Activated naive CD8-positive, alpha-beta T cell treated with anti-CD3 and anti-CD28 coated beads, Interleukin-2, amount 50 U/mL, for 24 hours (primary cell): ENCODE measurements at places on chromosomes 7 and 10.

DNA sequence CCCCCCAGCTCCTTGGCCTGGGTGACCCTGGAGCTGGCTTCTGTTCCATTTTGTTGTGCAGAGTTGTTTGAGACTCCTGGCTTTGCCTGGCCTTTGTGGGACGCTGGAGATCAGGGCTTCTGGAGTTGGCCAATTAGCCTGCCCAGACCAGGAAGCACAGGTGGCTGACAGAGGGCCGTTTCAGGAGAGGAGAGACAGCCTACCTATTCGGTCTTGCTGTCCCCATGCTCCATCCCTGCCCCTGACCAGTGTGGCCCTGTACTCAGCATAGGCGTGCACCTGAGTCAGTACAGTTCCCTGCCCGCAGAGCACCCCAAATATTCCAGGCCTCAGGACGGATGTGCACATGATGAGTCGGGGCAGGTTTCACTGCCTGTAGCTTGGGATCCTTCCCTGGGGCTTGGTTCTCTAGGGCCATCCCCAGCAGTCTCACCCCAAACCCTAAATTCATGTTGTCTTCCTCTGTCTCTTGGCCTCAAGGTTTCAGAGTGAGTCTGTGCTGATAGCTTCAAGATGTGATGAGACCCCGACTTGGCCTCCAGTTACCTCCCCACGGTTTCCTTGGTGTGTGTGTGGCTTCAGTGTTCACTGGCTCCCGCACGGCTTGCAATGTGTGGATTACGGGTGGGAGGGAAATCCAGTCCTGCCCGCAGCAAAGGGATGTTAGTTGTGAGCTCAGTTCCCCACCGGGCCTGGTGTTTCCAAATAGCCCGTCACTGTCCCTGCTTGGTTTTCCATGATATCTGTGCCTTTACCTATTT, 44.7 kb downstream of the HTRA1 start:
- no peak for DNase-seq

- DNase-seq, result no peak
These were observed 18.7 kb downstream of the PRSS2 start for GRCh38 chr7:142789441-142789840.

DNA sequence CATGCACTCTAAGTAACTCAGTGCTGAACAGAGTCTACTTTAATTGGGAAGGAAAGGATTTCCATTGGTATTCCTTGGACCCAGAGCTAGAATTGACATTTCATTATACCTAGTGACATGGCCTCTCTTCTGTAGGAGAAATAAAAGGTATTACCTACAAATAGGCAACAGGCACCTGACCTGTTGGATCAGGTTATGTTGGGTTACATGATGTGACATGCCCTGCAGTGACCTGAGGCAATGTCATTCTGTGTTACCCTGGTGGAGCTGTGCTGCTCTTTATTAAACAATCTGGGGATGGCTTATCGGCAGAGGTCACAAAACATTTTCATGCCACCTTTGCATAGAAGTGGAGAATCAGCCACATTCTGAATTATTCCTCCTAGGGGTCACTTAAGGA, 427.7 kb downstream of the MDFIC start:
- no peak for DNase-seq

DNA sequence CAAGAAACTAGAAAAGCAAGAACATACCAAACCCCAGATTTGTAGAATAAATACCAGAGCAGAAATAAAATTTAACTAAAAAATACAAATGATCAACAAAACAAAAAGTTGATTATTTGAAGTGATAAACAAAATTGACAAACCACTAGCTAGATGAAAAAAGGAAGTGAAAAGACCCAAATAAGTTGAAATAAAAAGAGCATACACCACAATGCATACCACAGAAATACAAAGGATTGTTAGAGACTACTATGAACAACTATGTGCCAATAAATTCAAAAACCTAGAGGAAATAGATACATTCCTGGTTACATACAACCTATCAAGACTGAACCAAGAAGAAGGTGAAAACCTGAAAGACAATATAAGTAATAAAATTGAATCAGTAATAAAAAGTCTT, 333.4 kb downstream of the SH2D4B start:
- DNase-seq, result no peak

DNA sequence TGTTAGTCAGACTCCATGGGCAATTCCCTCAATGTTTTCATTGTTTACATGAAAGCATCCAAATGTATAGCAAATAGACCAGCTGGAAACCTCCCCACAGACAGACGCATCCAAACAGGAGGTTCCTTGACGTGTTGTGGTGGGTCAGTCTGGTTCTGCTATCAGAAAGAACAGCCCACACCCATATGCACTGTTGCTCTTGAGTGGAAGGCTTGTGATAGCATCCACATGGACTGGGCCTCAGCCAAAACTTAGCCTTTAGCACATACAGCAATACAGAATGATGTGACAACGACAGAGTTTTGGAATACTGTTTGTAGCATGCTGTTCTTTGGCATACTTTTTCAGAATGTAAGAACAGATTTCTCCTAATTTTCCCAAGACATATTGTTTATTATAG, 299.2 kb upstream of the ETV1 start:
- no peak for DNase-seq

DNA sequence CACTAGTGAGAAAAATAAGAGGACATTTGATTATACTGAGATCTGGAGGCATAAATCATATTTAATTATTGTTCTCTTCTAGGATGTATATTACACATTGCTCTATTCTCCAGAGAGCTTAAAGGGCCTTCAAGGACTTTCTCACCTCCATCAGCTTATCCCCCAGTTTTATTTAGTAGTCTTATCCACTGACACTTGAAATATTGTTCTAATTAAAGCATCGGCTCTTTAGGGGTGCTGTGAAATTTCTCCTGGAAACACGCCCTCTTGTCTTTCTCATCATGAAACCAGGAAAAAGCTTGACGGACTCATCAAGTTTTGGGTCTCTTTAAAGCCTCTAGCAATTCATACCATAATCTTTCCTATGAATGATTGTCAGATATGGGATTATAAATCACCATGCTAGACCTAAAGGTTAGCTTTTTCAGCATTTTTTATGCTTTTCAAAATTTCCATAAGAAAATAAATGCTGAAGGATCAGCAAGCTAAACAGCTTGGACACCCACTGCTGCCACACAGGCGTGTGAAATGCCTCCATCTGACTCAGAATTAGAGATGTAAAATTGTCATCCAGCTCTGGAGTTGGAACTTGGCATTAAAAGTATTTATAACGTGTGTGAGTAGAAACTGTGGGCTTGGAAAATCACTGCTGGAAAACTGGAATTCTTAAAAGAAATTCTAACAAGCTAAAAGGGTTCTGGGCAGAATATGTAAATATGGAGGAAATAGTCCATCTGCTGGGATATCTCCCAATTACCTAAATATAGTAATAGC, 216.3 kb downstream of the CHRM2 start:
- no peak for DNase-seq

DNA sequence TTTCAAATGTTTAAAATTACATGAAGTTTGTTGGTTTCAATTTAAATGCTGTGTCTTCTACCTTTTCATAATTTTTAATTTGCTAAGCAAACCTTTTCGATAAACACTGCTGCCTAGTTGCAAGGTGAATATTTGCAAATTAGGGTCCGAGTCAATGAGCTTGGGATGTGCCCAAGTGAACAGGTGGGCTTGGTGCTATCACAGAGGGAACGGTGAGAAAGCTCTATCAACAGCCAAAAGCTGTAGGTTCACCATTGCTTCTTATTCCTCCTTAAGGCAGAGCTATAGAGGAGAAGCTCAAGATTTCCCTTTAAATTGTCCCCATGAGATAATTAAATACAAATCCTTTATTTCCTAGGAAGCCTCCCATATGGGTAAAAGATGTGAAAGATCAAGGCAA, 245.3 kb upstream of the CELF2 start:
- DNase-seq, result no peak

DNA sequence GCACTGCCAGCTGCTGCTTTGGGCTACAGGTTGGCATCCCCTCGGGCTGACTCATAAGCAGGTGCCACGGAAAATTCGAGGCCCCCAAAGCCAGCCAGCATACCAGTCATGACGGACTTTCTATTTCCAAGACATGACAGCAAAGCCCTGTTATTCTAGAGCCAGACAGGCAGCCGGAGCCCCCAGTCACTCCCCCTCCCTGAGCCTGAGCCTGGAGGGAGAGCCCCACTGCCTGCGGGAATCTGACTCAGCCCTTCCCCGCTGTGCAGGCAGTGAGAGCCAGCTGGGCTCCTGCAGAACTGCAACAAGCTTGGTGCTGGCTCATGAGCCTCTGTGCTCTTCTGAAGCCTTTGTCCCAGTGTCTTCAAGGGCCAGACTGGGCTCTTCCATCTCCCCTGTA, 15.8 kb downstream of the BTBD16 start:
- no peak for DNase-seq

DNA sequence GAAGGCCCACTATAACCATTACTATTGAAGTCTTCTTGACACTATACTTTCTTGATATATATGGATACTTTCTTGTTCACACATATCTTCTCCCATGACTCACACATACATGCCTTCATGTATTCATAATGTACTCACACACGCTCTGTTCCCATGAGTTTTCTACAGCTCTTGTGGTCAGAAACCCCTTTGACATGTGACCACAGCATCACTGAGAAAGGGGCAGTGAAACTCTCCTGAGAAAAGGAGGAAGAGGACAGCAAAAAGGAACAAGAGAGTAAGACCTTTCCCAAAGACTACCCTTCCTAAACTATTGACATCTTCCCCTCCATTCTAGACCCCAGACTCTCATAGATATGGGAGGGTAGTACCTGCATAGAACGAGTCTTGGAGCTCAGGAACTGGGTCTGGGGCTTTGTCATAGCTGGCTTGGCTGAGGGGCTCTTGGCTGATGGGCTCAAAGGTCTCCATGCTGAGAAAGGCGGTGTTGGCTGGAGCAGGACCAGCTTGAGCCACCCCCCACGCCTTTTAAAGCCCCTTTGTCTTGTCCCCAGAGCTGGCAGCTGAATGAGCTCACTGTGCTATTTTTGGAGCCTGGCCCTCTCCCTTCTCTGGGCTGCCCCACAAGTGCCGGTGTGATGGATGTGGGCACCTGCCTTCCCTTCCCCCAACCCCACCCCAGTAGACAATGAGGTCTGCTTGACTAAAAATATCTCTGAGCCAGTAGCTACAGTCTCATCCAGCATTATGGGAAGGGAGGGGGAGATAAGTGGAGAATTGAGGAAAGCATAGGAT, 5.1 kb downstream of the SYNPO2L start:
- no peak for DNase-seq

GRCh38 chr7:30634193-30634626, 39.5 kb downstream of the GARS1 start:
- DNase-seq, result no peak
